ENCODE measurements at places on chromosomes 4 and X.

GRCh38 chr4:9970399-9971011 lies 50.8 kb downstream of the SLC2A9 start:
- DNase-seq: no peak

DNA sequence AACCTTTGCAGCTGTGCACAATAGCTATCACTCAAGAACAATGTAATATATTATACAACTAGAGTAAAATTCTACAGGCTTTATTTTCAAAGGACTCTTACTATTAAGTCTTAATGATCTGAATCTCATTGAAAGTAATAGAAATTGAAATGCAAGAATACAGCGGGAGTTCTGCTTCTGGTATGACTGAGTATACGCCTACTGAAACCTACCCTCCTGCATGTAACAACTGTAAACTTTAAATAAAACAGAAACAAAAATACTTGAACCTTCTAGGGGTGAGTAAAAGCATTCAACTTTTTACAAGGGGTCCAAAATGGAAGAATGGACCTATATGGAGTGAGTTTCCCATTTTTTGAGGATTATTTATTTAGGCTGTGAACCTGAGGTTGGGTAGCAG lies 13.5 kb downstream of the DCHS2 start:
- DNase-seq: no peak

DNA sequence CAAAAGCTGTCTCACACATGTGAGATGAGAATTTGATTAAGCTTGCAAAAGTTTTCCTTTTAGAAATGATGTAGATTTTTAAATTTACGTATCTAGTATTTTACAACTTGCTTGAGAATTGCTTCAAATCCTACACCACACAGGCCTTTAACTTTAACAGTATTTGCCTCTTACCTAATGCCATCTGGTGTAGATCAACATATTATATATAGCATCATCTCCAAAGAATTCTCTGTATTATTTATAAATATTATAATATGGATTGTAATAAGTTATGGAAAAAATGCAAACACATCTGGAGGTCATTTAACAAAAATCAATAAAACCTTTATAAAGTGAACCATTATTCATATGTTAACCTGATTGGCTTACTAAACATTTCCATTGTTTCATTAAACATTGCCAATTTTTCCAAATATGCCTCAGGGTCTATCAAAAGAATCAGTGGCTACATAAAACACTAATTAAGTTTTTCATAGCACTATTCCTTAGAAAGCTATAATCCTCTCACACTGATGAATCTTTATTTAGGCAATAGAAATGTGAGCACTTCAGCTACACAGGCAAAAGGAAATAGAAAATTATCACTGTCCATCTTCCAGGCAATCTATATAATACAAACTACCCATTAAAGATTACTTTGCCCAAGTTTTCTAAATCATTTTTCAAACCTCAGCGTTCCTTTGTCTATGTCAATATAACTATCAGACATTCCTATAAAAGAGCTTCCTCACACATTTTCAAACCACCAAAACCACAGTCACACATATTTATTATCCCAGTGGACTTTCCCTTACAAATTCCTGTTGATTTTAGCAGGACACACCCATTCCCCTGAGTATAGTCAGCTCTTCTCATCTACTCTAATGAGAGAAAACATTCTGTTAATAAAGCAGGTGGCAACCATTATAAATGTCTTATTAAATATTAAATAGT lies 83.5 kb upstream of the INTU start:
- DNase-seq: no peak

DNA sequence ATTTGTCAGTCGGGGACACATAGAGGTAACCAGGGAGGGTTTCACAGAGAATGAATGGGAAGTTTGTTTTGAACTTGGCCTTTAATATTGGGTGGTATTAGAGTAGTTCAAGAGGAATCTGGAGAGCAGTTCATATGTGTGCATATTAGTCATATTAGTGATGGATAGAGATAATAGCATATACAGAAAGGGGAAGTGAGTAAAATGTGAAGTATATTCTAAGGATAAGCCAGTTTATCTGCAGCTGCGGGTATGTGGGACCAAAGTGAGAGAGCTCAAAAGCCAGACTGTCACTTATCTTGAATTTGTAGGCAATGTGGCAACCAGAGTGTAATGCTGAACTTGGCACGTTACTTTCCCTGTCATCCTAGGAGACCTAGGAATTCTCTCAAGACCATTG lies 169.9 kb downstream of the AFF2 start:
- DNase-seq: no peak

DNA sequence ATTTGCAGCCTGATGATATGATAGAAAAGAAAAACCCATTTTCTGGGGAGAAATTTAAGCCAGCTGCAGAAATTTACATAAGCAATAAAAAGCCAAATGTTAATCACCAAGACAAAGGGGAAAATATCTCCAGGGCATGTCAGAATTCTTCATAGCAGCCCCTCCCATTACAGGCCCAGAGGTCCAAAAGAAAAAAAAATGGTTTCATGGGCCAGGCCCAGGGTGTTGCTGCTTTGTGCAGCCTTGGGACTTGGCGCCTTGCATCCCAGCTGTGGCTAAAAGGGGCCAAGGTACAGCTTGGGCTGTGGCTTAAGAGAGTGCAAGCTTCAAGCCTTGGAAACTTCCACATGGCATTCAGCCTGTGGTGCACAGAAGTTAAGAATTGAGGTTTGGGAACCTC lies 97.9 kb upstream of the CDX4 start:
- no peak for DNase-seq

GRCh38 chr4:159410076-159410777 lies 307.3 kb downstream of the RAPGEF2 start:
- DNase-seq: no peak

GRCh38 chr4:78638337-78639172 lies 87.0 kb downstream of the ANXA3 start:
- DNase-seq: no peak

GRCh38 chr4:36226430-36227227 lies 17.7 kb downstream of the ARAP2 start:
- no peak for DNase-seq

- DNase-seq: no peak
These were observed 11.8 kb upstream of the ZNF630 start for GRCh38 chrX:48083212-48083611.

DNA sequence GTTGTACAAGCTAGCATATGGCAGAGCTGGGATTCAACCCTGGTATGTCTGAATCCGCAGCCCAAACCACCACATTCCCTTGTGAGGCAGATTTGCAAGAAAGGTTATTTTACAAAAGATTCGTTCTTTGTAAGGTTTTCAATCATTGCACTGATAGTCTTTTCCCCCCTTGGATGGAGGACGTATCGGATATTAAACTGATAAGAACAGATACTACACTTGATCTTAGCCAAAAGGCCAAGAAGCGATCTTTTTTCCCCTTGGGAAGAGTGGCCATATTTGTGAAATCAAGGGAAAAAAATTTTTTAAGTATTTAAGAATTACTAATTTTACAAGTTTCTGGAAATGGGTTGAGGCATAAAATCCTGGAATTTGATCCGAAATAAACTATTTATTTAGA lies 34.4 kb upstream of the MSMO1 start:
- no peak for DNase-seq

DNA sequence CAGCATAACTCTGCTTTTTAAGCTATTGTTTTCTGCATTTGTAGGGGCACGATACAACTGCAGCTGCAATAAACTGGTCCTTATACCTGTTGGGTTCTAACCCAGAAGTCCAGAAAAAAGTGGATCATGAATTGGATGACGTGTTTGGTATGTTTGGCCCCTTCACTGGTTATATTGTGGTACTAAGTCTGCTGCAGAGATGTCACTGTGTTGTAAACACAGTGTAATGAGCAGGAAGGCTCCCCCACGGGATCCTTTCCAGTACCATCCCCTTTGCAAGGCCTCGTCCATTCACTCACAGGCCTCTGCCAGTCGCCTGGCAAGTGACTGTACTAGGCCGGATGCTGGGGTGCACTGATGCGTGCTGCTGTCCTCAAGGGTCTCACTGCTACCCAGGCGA lies 13.8 kb downstream of the CYP4V2 start:
- no peak for DNase-seq

DNA sequence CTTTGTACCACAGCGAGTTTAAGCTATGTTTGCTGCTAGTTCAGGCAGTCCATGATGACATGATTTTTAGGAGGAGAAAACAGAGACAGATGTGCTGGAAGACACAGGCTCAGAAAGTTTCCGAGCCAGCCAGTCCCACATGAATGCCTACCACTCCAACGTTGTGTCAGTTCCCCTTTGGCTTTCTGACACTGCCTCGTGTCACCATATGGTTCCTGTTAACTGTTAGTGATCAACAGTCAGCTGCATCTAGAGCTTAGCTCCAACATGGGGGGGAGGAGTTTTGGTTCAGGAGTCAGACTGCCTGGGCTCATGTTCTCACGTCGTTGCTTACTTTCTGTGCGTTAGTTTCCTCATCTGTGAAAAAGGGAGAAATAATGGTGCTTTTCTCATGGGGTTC lies 343.7 kb downstream of the MID1IP1 start:
- no peak for DNase-seq

DNA sequence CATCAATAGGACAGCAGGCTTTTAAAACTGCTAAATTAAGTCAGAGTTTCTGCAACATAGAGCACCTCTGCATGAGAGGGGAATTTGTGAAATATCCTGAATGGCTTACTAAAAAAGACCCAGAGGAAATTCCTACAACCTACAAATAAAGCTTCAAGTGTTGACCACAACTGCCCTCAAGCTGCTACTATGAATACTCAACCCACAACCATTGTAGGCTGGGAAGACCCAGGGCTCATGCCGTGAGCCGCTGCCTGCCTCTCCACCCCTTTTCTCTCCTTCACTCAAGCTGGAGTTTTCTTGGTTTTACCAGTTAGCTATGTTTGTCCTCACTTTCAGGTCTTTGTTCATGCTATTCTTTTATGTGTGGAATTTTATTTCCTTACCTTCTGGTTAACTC lies 151.6 kb downstream of the EMCN start:
- no peak for DNase-seq

- no peak for DNase-seq
These were observed 6.1 kb upstream of the HCCS start for GRCh38 chrX:11105080-11105479.

DNA sequence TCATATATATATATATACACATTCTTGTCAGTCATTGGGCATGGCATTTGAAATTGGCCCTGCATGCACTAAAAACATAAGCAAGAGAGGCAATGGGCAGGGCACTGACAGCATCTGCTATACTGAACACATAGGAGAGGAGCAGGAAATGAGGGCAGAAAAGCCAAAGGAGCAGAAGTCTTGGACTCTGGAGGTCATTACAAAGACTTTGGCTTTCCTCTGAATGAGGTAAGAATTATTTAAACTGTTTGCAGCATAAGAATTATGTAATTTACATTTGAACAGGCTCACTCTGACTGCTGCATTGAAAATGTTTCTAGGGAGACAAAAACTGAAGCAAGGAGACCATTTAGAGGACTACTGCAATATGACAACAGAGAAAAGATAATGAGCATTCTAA lies 396.5 kb downstream of the PRDM5 start:
- DNase-seq: no peak

- no peak for DNase-seq
These were observed 95.4 kb upstream of the PLAC1 start for GRCh38 chrX:134753718-134754008.

- no peak for DNase-seq
These were observed 35.5 kb upstream of the HMX1 start for GRCh38 chr4:8906991-8907595.

DNA sequence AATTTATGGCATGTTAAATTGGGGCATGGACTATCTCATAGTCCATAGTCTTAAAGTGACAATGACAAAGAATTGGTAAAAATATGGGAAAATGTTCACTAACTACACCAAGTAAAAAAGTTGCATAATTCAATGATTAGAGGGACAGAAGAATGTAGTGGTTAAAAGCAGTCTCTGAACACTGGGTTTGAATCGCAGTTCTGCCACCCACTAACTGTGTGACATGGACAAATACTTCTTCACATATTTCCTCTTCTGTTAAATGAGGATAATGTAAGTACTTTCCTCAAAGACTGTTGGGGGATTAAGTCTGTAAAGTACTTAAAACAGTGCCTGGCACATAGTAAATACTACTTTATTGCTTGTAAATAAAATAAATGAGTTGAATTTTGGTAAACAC lies 15.3 kb downstream of the COQ2 start:
- no peak for DNase-seq

- DNase-seq: no peak
These were observed 141.4 kb downstream of the GRID2 start for GRCh38 chr4:92445127-92445526.

DNA sequence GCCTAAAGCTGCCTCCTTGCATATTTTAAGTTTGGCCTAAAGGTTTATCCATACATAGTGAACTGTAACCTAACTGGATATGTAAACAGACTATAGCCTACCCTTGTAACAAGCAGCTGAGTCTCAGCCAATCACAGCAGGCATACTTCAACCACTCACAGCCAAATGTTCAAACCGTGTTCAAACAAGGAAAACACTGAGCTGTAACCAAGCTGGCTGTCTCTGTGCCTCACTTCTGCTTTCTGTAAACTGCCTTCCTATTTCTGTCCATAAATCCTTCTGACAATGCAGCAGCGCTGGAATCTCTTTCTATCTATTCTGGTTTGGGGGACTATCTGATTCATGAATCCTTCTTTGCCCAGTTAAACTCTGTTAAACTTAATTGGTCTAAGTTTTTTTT lies 16.4 kb downstream of the DSPP start:
- DNase-seq: no peak

DNA sequence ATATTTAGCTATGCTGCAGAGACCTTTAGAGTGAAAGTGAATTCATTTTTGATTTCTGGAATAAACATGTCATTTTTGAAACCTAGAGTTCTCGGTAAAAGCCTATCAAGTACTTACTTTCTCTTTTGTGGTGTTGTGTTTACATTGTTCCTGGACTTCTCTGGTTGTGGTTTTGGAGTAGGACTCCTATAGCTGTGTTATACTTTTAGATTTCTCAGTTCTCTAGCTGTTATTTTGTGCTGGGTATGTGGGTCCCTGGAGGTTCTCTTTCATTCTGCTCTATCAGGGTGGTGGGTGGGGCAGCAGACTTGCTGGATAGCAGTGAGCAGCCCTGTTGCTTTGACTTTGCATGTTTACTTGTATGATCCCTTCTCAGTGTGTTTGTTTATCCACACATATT lies 25.6 kb upstream of the MSMO1 start:
- DNase-seq: no peak

- no peak for DNase-seq
These were observed 102.5 kb downstream of the POLA1 start for GRCh38 chrX:24796204-24796603.

GRCh38 chr4:144809056-144809640 lies 163.2 kb downstream of the HHIP start:
- DNase-seq: no peak

DNA sequence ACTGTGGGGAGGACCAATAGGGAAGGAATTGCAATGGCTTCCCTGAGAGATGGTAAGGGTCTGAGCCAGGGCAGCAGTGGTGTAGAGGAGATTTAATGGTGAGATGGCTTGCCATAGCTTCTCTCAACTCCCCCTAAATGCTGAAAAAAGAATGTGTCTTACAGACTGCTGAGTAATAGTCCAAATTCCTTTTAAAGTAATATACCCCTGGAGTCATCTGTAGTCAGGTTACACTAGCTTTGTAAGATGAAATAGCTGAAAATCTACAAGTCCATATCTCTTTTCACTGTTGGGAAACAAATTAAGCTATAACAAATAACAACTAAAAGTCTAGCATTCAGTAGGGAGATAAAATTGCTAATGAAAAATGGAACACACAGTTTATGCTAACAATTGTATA lies 33.5 kb downstream of the MAPK10 start:
- DNase-seq: no peak
